Spinal cord (tissue), 10 donors: ENCODE measurements at places on chromosomes 4 and X. TPM values are rescaled to one million over a fixed set of nuclear protein-coding genes. Genes with fewer than 3 reads are reported as not detected.

SOX3 gene
- polyA plus RNA-seq: 4.4 TPM

SORBS2 gene
- 61.4 TPM for polyA plus RNA-seq

ACE2 gene
- polyA plus RNA-seq: 0.19 TPM

CPZ gene
- 11.9 TPM for polyA plus RNA-seq

LRCH2 gene
- polyA plus RNA-seq: 16.0 TPM

AFM gene
- polyA plus RNA-seq: not detected

IQCM gene
- polyA plus RNA-seq: not detected

MAGEE2 gene
- polyA plus RNA-seq: 3.5 TPM

FGFBP1 gene
- polyA plus RNA-seq: not detected

MAGEA12 gene
- polyA plus RNA-seq: not detected

BOD1L1 gene
- 53.2 TPM for polyA plus RNA-seq

MAGT1 gene
- 31.3 TPM for polyA plus RNA-seq

NSUN7 gene
- 7.6 TPM for polyA plus RNA-seq

STAG2 gene
- 77.1 TPM for polyA plus RNA-seq

RAB39B gene
- 22.6 TPM for polyA plus RNA-seq

LEF1 gene
- 27.4 TPM for polyA plus RNA-seq

SPOCK3 gene
- polyA plus RNA-seq: 74.8 TPM

CENPI gene
- polyA plus RNA-seq: 4.2 TPM

MAGIX gene
- 5.5 TPM for polyA plus RNA-seq

MRFAP1L1 gene
- 163 TPM for polyA plus RNA-seq

CWH43 gene
- not detected for polyA plus RNA-seq

SPATA18 gene
- polyA plus RNA-seq: 9.5 TPM
